ENCODE measurements at places on chromosomes 7 and 10.

- DNase-seq = no peak
These were observed 117.0 kb upstream of the ARID5B start for GRCh38 chr10:61784354-61785133.

DNA sequence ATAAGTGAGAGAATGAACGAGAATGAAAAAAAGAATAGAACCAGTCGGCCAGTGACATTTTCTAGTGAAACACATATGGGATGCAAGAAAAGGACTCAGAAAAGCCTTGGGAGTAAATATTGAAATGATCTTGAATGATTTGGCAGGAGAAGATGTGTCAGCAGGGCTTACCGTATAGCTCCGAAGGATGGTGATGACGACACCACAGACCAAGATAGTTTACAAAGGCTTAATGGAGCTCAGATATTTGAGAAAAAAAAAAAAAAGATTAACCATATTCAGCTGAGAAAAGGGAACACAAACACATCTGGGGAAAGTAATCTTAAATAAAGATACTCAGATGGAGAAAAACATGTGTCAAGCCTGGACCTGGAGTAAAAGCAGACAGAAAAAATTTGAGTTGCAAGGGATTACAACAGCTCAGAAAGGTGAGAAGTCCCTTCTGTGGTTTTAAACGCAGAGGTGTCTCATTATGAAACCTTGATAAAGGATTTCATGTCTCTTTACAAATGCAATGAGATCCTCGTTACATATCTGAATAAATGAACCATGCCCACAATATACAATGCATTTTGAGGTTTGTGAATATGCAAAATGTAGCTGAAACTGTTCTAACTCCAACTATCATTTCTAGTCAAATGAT lies 36.0 kb downstream of the DNAJB9 start:
- DNase-seq = no peak

DNA sequence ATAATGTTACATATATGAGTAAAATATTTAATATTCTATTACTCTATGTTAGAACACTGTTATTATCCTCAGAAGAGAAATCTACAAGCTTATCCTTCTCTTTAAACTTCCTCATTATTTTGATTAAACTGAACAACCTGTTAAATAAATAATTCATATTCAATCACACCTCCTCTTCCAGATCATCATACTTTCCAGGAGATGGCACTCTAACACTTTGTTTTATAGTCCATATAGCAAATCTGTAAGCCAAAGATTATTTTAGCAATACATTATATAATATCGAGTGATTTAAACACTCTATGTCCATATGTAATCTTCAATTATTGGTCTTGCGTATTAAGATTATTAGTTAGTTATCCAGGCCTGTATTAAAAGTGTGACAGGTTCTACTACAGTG lies 694.1 kb downstream of the ANKRD7 start:
- DNase-seq = no peak

- DNase-seq = peak; percentile 57
These were observed 1.2 kb downstream of the AGAP3 start for GRCh38 chr7:151087245-151088018.

- no peak for DNase-seq
These were observed 147.0 kb upstream of the ZNF32 start for GRCh38 chr10:43795639-43796038.

DNA sequence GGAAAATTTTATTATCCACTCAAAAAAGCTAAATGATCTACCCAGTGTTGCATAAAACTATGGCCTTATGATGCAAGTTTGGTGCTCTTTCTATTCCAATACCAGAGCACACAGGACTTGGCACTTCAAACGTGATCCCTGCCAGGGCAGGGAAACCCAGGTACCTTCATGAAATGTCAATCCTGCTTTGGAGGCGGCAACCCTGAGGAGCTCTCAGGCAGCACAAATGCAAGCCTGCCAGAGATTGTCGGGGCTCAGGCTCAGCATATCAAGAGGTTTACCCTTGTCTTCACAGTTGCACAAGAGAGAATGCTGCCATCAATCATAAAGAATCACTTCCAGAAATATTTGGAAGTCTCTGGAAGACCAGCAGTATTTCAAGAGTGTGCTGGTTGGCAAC lies 151.5 kb downstream of the GLI3 start:
- DNase-seq = no peak

GRCh38 chr10:75987616-75988015 lies 556.2 kb downstream of the LRMDA start:
- DNase-seq = no peak

DNA sequence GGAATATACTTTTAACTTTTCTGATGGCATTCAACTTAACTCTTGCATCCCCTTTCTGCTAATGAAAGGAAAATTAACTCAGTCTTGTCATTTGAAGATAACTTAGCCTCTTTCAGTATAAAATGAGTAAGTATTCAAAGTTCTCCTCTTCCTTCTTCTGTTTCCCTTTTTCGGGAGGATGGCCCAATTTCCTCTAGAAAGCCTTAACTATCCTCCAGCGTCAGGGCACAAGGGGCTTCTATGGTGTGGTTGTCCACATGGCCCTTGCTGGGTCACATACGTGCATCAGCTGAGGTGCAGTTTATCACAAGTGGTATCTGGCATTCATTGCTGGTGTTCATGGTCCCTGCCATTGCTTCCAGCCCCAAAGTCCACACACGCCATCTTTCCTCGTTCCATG lies 17.8 kb upstream of the GSAP start:
- no peak for DNase-seq

DNA sequence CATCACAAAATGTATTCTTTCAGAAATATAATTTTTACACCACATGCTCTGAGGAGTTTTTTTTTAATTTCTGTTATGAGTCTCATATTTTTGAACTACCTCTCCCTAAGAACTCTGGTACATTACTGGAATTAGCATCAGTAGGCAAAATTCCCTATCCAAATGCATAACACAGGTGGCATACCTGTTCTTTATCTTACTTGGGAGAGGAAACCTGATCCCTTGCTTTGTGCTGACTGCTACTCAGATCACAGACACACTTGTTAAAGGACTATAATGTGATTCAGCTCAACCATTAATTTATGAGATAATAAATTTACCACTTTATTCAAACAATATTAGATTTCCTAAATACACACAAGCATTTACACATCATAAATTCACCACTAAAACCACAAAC lies 617.2 kb downstream of the GRM8 start:
- DNase-seq = no peak

GRCh38 chr7:107694386-107694785 lies 33.8 kb downstream of the SLC26A4 start:
- DNase-seq = no peak

DNA sequence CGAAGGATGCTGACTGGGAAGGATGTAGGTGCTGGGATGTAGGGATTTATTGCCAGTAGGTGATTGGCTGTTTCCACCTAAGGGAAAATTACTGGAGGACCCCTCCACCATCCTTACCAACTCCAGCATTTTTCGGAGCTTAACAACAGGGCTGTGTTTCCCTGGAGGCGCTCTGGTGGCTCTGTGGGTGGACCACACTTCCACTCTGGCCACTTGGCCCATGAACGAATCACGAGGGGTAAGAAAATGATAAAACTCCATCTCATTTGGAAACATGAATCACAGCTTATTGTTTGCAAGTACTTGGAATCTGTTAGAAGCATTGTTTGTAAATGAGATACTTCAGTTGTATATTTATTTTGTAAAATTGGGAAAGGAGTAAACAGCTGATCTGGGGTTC lies 3.0 kb downstream of the DOCK1 start:
- no peak for DNase-seq

DNA sequence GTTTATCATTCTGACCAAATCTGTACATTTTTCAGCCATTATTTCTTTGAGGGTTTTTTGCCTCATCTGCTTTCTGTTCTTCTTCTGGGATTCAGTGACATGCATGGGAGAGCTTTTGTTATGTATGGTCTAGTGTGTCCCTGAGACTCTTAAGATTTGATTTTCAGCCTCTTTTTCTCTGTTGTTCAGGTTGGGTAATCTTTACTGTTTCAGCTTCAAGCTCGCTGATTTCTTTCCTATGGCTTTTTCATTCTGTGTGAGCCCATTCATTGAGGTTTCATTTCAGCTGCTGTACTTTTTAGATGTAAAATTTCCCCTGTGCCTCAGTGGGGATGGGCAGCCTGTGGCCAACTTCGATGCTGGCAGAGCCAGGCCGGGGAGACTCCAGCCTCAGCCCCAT lies 38.1 kb downstream of the FOXK1 start:
- DNase-seq = no peak

GRCh38 chr7:23955145-23955544 lies 245.1 kb downstream of the STK31 start:
- no peak for DNase-seq

All from CD4-positive, alpha-beta T cell treated with Interleukin-17A for 4 hours (primary cell).